Liver (tissue), 10 donors: ENCODE measurements at places on chromosomes 2 and 18.

GRCh38 chr18:23163786-23164533, 28.7 kb downstream of the CABLES1 start:
- no peak overlapping the region for H3K4me3 ChIP-seq
- no peak for DNase-seq
- H3K36me3 ChIP-seq = no peaks in the 10 kb centered on the region

DNA sequence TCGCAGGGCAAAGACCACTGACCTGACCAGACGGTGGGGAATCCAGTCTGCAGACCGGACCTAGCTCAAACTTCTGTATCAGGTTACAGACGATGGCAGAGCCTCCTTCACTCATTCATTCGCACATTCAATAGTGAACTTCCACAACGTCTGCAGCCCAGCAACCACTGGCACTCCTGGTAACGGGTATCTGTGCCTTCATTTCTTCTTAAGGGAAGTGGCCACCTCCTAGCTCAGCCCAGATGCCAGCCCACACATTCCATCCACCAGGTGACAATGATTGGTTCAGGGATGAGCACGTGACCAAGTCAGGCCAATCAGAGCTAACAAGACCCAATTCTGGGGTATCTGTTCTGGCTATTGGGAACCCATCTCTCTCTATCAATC, 15.9 kb upstream of the ARMC9 start:
- no peaks in the 10 kb centered on the region for H3K36me3 ChIP-seq
- H3K27ac ChIP-seq = peak overlapping the region; percentile 57
- DNase-seq = no peak
- H3K27me3 ChIP-seq = no peaks in the 10 kb centered on the region
- no peak overlapping the region for H3K4me3 ChIP-seq
- no peaks in the 10 kb centered on the region for H3K4me1 ChIP-seq

- H3K4me1 ChIP-seq = no peaks in the 10 kb centered on the region
- H3K36me3 ChIP-seq = no peaks in the 10 kb centered on the region
- no peak overlapping the region for H3K27ac ChIP-seq
- H3K27me3 ChIP-seq = no peaks in the 10 kb centered on the region
Observed at GRCh38 chr2:216862628-216863398, 2.9 kb upstream of the TNP1 start.

DNA sequence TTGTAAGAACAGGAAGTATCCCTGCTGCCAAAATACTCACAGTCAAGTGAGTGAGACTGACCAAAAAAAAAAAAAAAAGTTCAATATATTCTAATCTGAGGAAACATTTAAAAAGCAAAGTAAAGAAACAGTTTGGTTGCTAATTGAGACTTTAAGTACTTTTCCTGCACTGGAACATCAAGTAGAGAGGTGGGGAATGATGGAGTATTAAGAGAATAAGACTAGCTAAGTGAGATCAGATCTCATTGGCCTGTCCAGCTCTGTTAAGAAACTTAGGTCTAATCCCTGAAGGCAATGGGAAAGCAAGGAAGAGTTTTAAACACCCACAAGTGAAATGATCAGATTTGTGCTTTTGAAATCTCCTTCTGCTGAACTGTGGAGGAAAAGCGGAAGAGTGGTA, 27.8 kb upstream of the MAP4K3 start:
- H3K27me3 ChIP-seq = no peaks in the 10 kb centered on the region
- peaks cover 2% of the 10 kb centered on the region for H3K4me1 ChIP-seq
- DNase-seq = no peak
- H3K27ac ChIP-seq = no peak overlapping the region
- H3K36me3 ChIP-seq = no peaks in the 10 kb centered on the region
- H3K4me3 ChIP-seq = no peak overlapping the region

GRCh38 chr18:57863706-57864105, 60.6 kb upstream of the ATP8B1 start:
- H3K36me3 ChIP-seq = no peaks in the 10 kb centered on the region
- H3K4me3 ChIP-seq = no peak overlapping the region
- no peaks in the 10 kb centered on the region for H3K27me3 ChIP-seq
- no peak for DNase-seq
- no peak overlapping the region for H3K27ac ChIP-seq

DNA sequence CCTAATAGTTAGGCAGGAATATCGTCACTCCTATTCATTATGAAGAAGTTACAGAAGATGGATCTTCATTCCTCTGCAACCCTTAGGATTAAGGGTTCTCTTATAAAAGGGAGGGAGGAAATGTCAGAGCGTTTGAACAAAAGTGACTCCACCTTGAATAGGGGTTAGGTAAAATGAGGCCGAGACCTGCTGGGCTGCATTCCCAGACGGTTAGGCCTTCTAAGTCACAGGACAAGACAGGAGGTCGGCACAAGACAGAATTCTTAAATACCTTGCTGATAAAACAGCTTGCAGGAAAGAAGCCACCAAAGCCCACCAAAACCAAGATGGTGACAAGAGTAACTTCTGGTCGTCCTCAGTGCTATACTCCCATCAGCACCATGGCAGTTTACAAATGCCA, 147.6 kb downstream of the CDCA7 start:
- H3K36me3 ChIP-seq = no peaks in the 10 kb centered on the region
- DNase-seq = no peak
- H3K4me3 ChIP-seq = no peak overlapping the region
- no peak overlapping the region for H3K27ac ChIP-seq
- H3K27me3 ChIP-seq = no peaks in the 10 kb centered on the region

GRCh38 chr2:147549054-147549453, 295.8 kb upstream of the ACVR2A start:
- no peak overlapping the region for H3K4me3 ChIP-seq
- no peaks in the 10 kb centered on the region for H3K4me1 ChIP-seq

DNA sequence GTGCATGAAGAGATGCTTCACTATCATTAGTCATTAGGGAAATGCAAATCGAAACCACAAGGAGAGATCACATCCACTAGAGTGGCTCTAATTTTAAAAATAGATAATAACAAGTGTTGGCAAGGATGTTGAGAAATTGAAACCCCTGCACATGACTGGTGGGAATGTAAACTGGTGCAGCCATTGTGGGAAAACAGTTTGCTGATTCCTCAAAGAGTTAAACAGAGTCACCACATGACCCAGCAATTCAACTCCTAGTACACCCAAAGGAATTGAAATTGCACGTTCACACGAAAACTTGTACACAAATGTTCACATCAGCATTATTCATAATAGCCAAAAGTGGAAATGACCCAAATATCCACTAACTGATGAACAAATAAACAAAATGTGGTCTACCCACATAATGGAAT, 179.5 kb downstream of the BCL2 start:
- H3K4me3 ChIP-seq = no peak overlapping the region
- no peaks in the 10 kb centered on the region for H3K27me3 ChIP-seq
- H3K4me1 ChIP-seq = peaks cover 4% of the 10 kb centered on the region
- DNase-seq = no peak

DNA sequence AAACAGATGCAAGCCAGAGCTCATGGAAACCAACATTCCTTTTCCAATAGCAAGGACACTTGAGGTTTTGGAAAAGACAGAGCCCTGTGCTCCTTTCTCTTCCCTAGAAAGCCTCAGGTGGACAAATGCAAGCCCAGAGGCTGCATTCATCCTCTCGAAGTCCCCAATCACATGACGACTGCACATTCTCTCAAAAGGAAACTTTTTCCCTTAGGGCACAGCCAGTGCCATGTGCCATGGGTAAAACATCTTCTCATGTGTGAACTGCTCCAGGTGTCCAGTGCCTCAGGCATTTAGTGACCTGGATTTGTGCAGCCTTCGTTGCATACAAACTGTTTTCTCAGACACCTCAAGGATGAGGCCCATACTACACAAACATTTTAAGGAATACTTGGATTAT, 140.7 kb downstream of the LAMA1 start:
- no peaks in the 10 kb centered on the region for H3K27me3 ChIP-seq
- no peaks in the 10 kb centered on the region for H3K4me1 ChIP-seq
- DNase-seq = no peak
- no peak overlapping the region for H3K27ac ChIP-seq
- no peaks in the 10 kb centered on the region for H3K36me3 ChIP-seq

- no peaks in the 10 kb centered on the region for H3K4me1 ChIP-seq
- no peak overlapping the region for H3K27ac ChIP-seq
- no peak for DNase-seq
- no peaks in the 10 kb centered on the region for H3K36me3 ChIP-seq
- H3K4me3 ChIP-seq = no peak overlapping the region
Observed at GRCh38 chr2:123371535-123371934, 653.6 kb upstream of the CNTNAP5 start.

GRCh38 chr2:209097168-209097567, 326.7 kb upstream of the MAP2 start:
- H3K4me3 ChIP-seq = no peak overlapping the region
- no peaks in the 10 kb centered on the region for H3K27me3 ChIP-seq
- no peak overlapping the region for H3K27ac ChIP-seq

DNA sequence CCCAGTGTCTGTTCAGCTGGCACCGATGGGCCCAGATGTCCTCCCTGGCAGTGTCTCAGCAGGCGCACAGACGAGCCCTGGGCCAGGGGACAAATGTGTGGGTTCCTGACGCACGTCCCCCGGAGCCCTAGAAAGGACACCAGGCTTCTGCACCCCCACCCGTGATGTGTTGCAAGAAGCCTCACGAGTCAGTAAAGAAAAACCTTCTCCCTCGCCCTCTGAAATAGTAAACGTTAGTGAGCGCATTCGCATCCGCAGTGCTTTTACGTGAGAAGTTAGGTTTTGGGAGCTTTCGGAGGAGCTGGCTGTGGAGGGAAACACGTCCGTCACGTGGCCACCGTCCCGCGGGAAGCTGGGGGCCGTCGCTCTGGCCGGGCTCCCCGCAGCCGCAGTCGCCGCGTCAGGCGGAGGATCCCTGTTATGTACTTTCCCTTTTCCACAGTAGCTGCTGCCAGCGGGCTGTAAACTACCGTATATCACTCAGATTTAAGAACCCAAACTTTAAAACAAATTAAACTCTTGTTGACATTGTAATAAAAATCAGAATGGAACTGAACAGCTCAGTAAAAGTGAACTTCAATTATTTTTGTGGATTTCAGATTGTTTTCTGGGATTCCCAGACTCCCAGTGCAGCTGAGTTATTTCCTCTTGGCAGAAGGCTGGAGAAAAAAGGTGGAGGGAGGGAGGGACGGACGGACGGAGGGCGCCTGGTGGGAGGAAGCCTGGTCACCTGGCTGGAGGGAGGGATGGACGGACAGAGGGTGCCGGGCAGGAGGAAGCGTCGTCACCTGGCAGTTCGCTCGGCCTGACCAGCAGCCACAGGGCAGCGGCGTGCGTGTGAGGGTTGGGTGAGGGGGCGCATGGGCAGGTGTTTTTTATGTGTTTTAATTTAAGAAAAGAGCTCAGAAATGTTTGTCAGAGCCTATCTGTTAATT, 112.1 kb downstream of the NFATC1 start:
- H3K4me1 ChIP-seq = peaks cover 4% of the 10 kb centered on the region
- H3K27me3 ChIP-seq = no peaks in the 10 kb centered on the region
- peak overlapping the region; percentile 79 for H3K27ac ChIP-seq
- no peak for DNase-seq

DNA sequence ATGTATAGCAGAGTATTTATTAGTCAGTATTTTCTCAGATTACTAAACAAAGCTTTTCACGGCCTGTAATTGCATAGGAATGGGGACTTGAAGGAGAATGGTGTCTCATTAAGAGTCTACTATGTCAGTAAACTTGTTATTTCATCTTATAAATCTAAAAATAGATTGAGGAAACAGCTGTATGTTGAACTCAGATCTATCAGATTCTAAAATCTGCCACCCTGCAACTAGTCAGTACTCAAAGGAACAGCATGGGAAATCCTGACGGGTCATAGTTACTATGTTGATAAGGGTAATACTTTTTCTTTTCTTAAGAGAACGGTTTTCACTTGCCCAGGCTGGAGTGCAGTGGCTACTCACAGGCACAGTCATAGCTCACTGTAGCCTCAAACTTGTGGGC, 70.2 kb upstream of the EMILIN2 start:
- H3K36me3 ChIP-seq = peaks cover 54% of the 10 kb centered on the region
- DNase-seq = no peak

- H3K4me1 ChIP-seq = no peaks in the 10 kb centered on the region
- H3K27ac ChIP-seq = no peak overlapping the region
- peak; percentile 13 for DNase-seq
- H3K36me3 ChIP-seq = no peaks in the 10 kb centered on the region
- no peak overlapping the region for H3K4me3 ChIP-seq
- no peaks in the 10 kb centered on the region for H3K27me3 ChIP-seq
Observed at GRCh38 chr2:627926-628560, 49.2 kb downstream of the TMEM18 start.

GRCh38 chr2:208329485-208329884, 63.4 kb downstream of the PIKFYVE start:
- H3K36me3 ChIP-seq = peaks cover 10% of the 10 kb centered on the region
- no peak for DNase-seq
- H3K4me3 ChIP-seq = no peak overlapping the region
- H3K4me1 ChIP-seq = no peaks in the 10 kb centered on the region
- no peak overlapping the region for H3K27ac ChIP-seq

GRCh38 chr18:34322365-34323289, 97.9 kb upstream of the NOL4 start:
- DNase-seq = peak; percentile 45
- H3K36me3 ChIP-seq = no peaks in the 10 kb centered on the region
- H3K4me3 ChIP-seq = peak overlapping the region; percentile 31
- H3K27me3 ChIP-seq = no peaks in the 10 kb centered on the region
- H3K4me1 ChIP-seq = no peaks in the 10 kb centered on the region

GRCh38 chr2:215598376-215598975, 162.6 kb upstream of the FN1 start:
- H3K27me3 ChIP-seq = no peaks in the 10 kb centered on the region
- H3K36me3 ChIP-seq = no peaks in the 10 kb centered on the region
- no peak overlapping the region for H3K27ac ChIP-seq
- H3K4me1 ChIP-seq = no peaks in the 10 kb centered on the region
- no peak overlapping the region for H3K4me3 ChIP-seq

GRCh38 chr2:30569946-30570345, 122.9 kb downstream of the LCLAT1 start:
- H3K27ac ChIP-seq = no peak overlapping the region
- H3K4me1 ChIP-seq = no peaks in the 10 kb centered on the region
- H3K36me3 ChIP-seq = peaks cover 1% of the 10 kb centered on the region
- no peak overlapping the region for H3K4me3 ChIP-seq

DNA sequence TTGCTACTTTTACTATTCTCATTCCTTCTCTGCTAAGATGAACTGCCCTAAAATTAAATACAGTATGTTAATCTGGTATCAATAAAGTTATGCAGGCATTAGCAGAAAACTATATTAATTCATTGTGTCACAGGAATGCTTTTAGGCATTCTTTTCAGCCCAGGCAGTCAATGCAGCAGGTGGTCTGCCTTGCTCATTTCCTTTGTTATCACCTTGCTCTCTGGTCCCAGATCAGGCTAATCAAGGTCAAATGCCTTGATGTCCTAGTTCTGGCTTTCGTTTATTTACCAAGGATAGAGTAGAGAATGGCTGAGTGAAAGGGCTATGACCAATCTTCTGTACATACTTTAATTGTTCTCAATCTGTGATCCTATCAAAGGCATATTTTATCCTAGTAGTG, 1023.6 kb downstream of the TMEM182 start:
- no peak overlapping the region for H3K27ac ChIP-seq
- H3K4me1 ChIP-seq = peaks cover 24% of the 10 kb centered on the region
- H3K27me3 ChIP-seq = no peaks in the 10 kb centered on the region
- no peak overlapping the region for H3K4me3 ChIP-seq

GRCh38 chr2:227295806-227296205, 29.2 kb upstream of the MFF start:
- no peaks in the 10 kb centered on the region for H3K36me3 ChIP-seq
- DNase-seq = no peak
- no peaks in the 10 kb centered on the region for H3K27me3 ChIP-seq
- H3K4me3 ChIP-seq = no peak overlapping the region
- no peaks in the 10 kb centered on the region for H3K4me1 ChIP-seq

GRCh38 chr2:39215545-39215944, 28.2 kb downstream of the CDKL4 start:
- H3K36me3 ChIP-seq = no peaks in the 10 kb centered on the region
- no peak overlapping the region for H3K4me3 ChIP-seq
- no peaks in the 10 kb centered on the region for H3K27me3 ChIP-seq
- H3K27ac ChIP-seq = no peak overlapping the region
- no peaks in the 10 kb centered on the region for H3K4me1 ChIP-seq
